Esophagus squamous epithelium (tissue), 5 donors: ENCODE measurements at places on chromosomes 12 and 14.

- DNase-seq, result no peak
Observed at GRCh38 chr14:45838597-45838996, 585.6 kb upstream of the MIS18BP1 start.

DNA sequence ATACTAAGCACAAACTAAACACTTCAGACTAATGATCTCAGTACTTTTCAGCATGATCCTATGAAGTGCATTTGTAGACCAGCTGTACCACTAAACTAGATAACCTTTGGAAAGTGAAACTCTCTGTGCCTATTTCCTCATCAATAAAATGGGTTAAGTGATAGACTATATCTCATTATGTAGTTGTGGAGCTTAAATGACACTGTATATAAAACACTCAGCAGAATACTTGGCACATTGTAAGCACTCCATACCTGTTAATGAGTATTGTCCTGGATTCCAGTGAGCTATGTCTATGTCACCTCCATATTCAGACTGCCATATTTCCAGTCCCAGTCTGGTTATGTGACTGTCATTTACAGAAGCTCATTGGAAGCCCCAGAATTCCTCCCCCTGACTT lies 44.4 kb downstream of the RTN1 start:
- no peak for DNase-seq

DNA sequence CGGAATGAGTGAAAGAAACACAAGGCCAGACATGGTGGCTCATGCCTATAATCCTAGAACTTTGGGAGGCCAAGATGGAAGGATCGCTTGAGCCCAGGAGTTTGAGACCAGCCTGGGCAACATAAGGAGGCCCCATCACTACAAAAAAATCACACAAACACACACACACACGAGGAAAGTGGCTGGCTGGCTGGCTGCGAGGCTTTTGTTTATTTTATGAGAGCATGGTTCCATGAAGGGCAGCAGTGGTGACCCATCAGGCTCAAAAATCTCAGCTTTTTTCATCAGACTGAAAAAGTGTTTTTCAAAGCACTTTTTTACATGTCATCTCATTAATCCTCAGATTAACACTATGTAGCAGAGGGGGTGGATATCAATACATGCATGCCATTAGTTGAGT lies 27.7 kb downstream of the VDR start:
- no peak for DNase-seq

- DNase-seq, result no peak
Observed at GRCh38 chr12:96183734-96184370, 10.3 kb upstream of the ELK3 start.

- no peak for DNase-seq
Observed at GRCh38 chr14:75431827-75432226, 4.0 kb downstream of the JDP2 start.

DNA sequence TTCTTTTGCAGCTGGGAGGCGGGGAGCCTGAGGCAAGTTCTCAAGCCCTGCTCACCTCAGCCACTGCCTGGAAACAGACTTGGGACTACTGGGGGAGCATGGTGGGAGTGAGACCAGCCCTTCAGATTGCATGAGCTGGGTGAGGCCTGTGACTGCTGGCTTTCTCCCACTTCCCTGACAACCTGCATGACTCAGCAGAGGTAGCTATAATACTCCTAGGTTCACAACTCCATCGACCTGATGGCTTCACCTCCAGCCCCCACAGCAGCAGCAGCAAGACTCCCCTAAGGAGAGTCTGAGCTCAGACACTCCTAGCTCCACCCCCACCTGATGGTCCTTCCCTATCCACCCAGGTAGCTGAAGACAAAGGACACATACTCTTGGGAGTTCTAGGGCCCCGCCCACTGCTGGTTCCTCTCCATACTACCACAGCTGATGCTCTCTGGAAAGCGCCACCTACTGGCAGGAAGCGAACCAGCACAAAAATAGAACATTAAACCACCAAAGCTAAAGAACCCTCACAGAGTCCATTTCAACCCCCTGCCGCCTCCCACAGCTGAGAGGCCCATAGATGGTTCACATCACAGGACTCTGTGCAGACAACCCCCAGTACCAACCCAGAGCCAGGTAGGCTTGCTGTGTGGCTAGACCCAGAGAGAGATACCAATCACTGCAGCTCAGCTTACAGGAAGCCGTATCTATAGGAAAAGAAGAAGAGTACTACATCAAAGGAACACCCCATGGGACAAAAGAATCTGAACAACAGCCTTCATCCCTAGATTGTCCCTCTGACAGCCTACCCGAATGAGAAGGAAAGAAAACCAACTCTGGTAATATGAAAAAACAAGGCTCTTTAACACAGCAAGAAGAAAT lies 68.7 kb downstream of the RPAP3 start:
- no peak for DNase-seq

DNA sequence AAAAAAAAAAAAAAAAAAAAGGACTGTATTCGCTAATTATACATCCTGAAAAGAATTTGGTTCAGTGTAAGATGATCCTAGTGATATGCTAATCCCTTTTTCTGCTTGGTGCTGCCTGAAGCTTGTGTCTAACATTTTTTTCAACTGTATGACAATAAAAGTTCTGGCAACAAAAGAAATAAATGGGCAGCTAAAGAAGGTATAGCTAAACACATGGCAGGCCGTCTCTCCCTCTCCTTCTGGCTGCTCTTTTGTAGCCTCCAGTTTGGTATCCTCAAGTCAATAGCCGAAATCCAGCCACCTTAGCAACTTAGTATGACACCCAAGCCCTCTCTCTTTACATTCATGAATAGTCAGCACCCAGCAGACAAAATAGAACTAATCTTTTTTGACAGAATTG lies 198.3 kb upstream of the OTX2 start:
- DNase-seq, result no peak

DNA sequence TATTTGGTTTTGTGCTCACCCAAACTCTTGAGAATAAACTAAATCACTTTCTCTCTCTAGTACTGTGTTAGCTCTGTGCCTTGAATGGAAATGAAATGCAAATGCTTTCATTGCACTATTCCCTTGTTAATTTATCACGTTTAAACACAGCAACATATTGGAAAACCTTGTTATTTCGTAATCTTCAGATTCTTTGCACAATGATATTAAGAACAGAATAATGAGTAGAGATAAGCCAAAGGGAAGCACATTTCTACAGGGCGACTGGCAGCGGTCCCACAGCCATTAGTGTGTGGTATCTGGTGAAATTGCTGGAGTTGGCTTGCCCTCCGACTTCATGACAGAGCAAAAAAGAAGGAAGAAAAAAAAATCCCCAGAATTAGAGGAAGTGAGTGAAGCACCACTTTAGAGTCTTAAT lies 166.1 kb upstream of the E2F7 start:
- DNase-seq, result no peak

- DNase-seq, result no peak
Observed at GRCh38 chr14:35295845-35296161, 3.6 kb downstream of the PSMA6 start.

DNA sequence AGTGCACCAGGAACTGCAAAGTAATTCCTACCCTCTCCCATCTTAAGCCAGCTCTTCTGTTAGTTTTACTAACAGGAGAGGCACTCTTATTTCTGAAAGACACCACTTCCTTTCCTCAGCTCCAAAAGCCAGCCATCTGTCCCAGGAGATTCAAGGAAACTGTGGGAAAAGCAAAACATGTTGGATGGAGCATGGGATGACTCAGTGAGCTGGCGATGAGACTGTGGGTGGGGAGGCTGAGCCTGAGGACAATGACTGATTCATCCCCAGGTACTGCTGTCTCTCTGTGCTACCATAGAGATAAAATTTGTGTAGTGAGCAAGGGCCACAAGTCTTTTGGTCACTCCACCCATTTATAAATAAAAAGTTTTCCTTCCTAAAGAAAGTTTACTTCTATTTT lies 141.4 kb downstream of the MYRFL start:
- DNase-seq, result no peak

DNA sequence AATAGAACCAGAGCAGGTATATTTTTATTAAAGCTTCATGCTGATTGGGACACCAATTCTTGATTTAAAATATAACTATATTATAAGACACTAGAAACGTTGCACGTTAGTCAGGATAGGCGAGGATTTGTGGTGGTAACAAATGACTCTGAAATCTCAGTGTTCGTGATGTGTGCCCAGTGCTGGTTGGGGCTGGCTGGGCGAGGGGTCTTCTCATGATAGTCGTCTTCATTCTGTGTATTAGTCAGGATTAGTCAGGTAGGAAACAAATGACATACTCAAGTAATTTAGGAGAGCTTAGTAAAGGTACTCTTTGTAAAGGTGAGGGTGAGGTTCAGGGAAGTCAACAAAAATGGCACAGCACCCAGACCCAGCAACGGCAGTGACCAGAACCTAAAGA lies 73.9 kb upstream of the HIF1A start:
- DNase-seq, result no peak

GRCh38 chr14:91417983-91418386 lies 365 bp upstream of the CCDC88C start:
- no peak for DNase-seq

DNA sequence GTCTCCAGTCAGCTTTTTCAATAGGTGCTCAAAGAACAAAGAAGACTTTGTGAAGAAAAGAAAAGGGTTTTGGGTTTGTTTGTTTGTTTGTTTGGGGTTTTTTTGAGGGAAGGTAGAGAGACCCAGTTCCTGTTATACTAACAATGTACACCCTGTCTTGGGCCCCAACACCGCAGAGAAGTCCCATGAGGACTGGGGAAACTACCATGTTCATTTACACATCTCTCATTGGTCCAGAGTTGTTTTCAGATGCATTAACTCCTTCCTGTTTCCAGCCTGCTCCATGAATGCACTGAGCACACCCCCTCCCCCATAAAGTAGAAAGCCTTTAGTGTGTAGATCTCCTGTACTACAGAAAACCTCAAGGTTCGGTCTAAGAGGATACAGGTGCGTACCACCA lies 51.1 kb upstream of the SLC8A3 start:
- DNase-seq, result no peak

- no peak for DNase-seq
Observed at GRCh38 chr12:52324153-52324444, 2.9 kb upstream of the KRT83 start.

GRCh38 chr12:29572464-29572863 lies 75.0 kb upstream of the OVCH1 start:
- DNase-seq, result no peak

DNA sequence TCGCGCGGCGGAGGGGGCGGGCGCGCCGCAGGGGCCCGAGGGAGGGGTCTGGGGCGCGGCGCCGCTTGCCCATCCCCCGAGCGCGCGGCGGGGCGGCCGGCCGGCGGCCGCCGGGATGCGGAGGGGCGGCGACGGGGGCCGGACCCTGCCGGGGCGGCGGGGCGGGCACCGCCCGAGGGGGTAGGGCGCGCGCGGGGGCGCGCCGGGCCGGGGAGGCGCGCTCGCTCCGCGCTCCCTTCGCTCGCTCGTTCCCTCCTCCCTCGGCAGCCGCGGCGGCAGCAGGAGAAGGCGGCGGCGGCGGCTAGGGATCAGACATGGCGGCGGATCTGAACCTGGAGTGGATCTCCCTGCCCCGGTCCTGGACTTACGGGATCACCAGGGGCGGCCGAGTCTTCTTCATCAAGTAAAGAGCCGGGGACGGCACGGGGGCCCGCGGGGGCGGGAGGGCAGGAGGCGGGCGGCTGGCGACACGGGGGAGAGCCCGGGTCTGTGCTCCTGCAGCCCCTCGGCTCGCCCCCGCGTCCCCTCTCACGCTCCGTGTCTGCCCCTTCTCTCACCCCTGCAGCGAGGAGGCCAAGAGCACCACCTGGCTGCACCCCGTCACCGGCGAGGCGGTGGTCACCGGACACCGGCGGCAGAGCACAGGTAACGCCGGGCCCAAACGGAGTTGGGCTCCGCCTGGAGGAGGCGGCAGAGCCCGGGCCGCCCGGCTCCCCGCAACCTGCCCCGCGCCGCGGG lies at the start of gene PLEKHA5:
Gene PLEKHA5, plus strand, starts transcription at position 248 of the 738 bp plus-strand sequence. Its CDS starts 67 bp downstream, at position 315.
- no peak for DNase-seq

- no peak for DNase-seq
Observed at GRCh38 chr12:118404876-118405521, 28.6 kb downstream of the SUDS3 start.

DNA sequence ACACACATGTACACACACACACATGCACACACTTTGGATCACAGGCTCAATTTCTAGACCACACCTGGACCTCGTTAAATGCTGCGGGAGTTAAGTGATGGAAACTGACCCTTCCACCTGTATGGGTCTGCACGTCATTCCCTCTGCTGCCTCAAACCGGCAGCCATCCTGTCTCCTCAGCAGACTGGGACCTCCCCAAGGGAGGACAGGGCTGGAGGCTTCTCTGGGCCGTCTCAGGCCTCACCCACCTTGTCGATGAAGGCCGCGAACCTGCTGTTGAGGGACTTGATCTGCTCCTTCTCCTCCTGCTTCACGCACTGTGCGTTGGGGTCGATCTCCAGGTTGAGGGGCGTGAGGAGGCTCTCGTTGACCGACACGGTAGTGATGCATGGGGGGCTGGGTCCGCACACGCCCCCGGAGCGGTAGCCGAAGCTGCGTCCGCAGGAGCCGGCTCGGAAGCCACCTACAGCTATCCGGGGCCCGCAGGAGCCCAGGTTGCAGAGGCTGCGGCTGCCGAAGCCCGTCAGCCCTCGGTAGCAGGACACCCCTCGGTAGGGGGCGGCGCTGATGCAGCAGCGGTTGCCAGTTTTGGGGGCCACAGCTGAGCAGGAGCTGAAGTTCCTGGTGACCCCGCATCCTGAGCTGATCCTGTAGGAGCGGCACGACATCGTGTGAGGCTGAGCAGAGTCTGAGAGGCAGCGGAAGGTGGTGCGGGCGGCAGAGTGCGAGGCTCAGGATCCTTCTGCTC lies at the start of gene KRT85:
Gene KRT85, minus strand, starts transcription at position 744 of the 748 bp plus-strand sequence. Its CDS starts 76 bp downstream, at position 668.
- DNase-seq, result no peak

GRCh38 chr12:104376650-104377513 lies 73.3 kb downstream of the EID3 start:
- no peak for DNase-seq

- no peak for DNase-seq
Observed at GRCh38 chr12:92068459-92068858, 77.2 kb downstream of the BTG1 start.

DNA sequence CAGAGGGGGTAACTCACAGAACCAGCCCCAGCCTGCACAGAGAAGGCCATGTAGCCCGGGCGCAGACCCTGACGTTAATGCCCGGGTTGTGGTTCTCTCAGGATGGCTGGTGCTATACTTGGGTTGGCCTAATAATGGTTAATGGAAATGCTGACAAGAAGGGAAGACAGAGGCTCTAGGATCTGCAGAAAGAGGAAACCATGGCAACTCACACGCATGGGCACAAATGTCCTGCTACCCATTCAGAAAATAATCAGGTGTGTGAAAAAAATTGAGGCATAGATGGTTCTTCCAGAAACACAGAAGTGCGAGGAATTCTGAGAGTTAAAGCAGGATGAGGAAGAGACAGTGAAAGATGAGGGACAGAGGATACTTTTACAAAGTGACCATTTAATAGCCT lies 33.8 kb downstream of the APPL2 start:
- DNase-seq, result no peak

DNA sequence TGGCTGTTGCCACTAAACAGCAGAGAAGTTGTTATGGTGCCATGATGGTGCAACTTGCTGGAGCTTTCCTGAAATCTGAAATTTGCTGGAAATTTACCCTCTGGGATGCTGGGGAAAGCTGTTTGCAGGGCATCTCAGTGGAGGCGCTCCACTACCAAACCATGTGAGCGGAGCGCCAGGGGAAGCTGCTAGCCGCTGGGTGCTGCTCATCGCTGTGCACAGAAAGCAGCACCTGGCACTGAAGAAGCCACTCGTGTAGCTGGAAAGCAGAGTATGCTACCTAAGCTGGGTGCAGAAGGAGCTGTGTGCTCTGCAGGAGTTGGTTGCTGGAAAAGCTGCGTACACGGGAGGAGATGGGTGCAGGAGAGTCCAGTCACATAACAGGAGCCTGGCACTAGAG lies 53.0 kb downstream of the MSRB3 start:
- no peak for DNase-seq

GRCh38 chr12:105228494-105228893 lies 7.5 kb downstream of the APPL2 start:
- DNase-seq, result no peak
